ENCODE measurements at places on chromosomes 5 and 9.
A peak's percentile ranks its signal among the peaks of the same experiment; 100 is the strongest.

DNA sequence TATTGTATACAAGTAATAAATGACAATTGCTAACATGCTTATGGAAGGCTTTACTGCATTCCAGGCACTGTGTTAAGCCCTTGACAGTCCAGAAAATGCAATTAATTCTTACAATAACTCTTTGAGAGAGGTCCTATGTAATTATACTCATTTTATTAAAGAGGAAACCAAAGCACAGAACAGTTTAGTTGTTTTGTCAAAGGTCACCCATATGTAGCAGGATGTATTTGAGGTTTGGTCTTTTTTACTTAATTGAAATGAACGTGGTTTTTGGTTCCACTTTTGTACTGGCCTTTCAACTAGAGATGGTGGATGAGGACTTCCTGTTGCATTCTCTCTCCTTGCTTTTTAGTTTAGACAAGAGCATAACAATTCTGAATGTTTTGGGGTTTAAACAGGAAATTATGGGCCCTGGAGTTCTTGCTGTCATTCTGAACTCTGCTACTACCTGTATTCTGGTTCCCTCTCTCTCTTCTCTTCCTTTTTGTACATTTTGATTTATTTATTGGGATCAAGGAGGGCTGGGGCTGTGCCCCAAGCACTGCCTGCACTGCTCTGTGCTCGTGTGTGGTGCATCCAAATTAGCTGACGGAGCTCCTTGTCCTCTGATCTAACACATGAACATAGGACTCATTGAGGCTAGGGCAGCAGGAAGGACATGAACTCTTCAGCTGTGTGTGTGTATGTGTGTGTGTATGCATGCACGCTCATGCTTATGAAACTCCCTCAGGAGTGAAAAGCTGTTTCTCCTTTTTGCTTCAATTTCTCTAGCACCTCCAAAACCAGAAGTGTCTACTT, 47.4 kb downstream of the SLC28A3 start:
- DNase-seq, result no peak

DNA sequence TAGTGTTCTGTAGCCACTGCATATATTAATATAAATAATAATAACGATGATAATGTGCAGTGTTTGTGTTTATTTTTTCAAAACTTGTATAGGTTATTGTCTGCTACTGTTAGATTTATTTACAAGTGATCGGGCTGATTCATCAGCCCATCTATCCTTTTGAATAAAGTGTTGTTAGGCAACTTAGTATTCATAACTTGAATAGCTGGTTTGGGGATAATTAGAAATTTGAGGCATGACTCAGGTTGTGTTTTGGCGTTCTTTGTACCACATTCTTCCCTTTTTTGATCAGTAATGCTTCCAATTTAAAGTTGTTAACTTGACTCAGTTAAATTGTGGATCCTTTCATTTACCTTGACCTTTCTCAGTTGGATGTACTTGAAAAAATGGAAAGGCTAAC, 69.7 kb downstream of the FOCAD start:
- DNase-seq, result peak; percentile 10

DNA sequence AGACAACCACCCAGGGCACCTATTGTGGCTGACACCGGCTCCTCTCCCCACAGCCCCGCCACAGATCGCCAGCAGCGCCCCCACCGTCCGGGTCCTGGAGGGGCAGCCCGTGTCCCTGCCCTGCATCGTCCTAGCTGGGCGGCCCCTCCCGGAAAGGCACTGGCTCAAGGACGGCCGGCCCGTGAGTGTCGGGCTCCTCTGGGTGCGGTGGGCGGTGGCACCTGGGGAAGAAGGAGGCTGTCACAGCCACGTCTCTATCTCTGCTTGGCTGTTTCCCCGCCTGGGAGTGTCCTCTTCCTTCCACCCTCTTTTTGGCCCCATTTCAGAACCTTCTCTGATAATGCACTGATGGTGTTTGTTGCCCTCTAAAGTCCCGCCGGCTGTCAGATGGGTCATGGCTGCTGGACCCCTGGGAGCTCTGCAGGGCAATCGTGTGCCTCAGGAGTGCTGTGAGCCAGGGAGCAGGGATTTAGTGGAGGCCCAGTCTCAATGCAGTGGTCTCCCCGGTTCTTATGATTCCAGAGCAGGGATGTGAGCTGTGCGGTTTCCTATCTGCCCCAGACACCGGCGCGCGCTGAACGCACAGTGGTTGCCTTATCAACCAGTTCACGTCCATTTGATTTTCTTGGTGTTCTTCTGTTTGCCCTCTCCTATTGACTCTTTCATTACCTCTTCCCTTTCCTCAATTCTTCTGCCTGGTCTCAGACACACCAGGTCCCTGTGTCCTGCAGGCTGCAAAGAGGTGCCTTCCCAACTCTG, 55.3 kb downstream of the HMCN2 start:
- DNase-seq, result no peak

DNA sequence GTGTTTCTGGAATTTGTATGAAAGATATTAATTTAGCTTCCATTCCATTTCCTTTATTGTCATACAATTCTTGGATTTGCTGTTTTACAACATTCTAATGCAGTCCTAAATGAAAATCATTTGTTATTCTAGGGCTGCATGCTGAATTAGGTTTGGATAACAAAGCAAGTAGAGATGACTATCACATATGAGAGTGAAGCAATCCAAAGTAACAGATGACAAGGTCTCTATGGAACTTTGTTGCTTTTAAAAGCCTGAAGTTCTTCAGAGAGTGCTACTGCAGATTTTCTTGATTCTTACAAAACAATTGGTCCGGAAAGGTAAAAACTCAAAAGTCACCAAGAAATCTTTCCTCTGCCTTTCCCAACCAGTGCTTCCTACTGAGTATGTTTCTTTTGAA, 56.9 kb upstream of the VCAN start:
- peak; percentile 18 for DNase-seq

GRCh38 chr9:90032296-90033027, 427.6 kb downstream of the GADD45G start:
- no peak for DNase-seq

DNA sequence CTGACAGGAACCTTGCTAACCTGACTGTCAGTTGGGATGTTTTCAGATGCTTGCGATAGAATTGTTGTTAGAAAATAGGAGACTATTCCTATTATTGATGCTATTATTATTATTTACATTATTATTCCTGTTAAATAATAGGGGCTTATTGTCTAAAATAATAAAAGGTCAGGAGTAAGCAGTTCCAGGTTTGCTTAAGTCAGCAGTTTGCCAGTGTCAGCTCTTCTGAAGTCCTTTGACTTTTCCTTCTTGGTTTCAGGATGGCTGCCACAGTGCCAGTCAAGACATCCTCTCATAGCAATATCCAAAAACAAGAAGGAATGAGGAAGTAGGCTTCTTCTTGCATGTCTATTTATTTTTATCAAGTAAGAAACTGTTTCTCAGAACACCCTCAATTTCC, 141.7 kb upstream of the MARCHF11 start:
- no peak for DNase-seq

- DNase-seq, result peak; percentile 66
Observed at GRCh38 chr5:5141625-5142525, 1.7 kb downstream of the ADAMTS16 start.

DNA sequence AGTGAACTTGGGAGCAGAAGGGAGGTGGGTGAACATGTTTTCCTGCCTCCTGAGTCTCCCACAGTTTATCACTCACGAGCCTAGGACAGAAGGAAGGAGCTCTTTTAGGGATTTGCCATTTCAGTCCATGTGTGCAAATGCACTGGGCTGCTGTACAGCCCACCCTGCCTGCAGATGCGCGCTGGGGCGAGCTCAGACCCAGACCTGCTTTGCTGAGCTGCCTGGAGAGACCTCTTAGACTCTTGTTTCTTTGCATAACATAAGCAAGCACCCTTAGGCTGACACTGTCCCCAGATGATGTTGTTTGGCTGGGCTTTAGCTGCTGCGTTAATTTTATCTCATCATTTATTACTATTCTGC, 199.0 kb downstream of the CACNA1B start:
- no peak for DNase-seq

DNA sequence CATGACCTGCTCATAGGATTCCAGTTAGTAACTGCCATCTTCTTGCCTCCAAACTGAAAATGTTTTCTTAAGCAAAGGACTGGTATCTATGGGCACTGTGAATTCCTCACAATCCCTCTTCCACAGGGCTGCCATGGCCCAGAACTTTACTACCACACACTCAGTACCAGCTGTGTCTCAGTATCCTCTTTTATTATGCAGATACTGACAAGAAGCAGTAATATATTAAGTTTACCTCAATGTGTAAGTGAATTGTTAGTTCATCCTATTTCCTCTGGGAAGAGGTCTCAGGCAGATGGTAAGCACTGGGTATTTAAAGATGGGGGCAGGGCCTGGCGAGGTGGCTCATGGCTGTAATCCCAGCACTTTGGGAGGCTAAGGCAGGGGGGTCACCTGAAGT, 320.8 kb upstream of the RFX3 start:
- DNase-seq, result no peak

- no peak for DNase-seq
Observed at GRCh38 chr5:133665571-133665970, 53.2 kb upstream of the FSTL4 start.

DNA sequence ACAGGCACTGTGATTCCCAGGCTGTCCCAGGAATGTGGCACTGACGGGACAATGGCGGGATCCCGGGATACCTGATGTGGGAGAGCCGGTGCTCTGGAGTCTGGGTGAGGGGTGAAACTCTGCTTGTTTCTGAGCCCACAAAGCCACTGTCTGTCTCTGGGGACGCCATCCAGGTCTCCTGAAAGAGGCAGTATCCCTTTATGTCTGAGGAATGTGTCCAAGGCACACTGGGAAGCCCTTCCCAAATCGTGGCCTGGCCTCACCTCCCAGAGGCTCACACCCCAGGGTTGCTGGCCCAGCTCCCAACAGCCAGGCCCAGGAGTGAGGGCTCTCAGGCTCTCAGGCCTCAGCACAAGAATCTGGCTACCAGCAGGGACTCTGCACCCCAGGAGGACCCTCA, 27.1 kb downstream of the ORM2 start:
- DNase-seq, result no peak

DNA sequence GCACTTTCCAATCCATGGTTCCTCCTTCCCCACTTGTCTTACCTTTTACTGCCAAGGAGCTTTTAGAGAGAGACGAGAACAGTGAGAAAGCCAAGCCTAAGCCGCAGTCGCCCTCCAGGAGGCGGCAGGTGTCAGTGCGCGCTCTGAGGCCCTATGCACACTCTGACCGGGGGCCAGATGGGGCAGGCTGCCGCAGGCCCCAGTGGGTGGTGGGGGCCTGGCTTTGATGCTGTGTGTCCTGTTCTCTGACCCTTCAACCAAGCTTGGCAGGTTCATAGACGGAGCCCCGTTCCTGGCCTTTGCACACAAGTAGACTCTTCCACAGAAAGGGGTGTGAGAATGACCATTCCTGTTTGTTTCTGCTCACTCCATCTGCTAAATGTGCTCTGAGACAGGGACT, 77.3 kb downstream of the WNK2 start:
- DNase-seq, result no peak

DNA sequence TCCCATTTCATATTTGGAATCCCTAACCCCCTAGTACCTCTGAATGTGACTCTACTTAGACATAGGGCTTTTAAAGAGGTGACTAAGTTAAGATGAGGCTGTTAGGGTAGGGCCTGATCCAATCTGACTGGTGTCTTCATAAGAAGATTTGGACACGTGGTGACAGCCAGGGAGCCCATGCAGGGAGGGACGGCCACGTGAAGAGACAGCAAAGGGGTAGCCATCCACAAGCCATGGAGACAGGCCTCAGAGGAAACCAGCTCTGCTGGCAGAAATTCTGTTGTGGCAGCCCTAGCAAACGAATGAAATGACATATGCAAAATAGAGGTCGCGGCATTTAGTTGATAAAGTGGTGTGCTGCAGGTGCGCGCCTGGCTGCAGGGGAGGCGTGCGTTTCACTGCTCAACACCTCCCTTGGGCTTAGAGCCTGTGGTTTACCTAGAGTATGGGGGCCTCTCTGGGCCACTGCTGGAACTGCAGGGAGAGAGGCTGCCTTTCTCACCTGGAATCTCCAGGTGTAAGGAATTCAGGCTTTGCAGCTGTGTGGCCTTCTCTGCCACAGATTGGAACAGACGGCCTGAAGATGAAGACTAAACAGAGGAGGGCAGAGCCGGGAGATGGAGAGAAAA, 7.1 kb upstream of the AFAP1L1 start:
- no peak for DNase-seq

DNA sequence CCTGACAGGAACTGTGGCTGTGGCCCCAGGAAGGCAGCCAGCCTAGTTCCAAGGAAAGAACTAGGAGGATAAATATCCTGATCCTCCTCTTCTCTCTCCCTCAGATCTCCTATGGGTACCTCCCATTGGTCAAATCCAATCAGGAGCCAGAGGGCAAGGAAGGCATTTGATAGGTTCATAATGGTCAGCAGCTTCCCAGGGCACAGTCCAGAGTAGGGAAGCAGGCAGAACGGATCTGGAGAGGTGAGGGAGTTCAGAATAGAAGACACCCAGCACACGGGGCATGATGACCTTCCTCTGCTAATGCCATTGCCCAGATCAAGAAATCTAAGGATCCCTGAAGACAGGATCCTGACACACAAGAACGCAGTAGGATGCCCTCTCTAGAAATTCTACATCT, 8.6 kb downstream of the ABLIM3 start:
- DNase-seq, result no peak

DNA sequence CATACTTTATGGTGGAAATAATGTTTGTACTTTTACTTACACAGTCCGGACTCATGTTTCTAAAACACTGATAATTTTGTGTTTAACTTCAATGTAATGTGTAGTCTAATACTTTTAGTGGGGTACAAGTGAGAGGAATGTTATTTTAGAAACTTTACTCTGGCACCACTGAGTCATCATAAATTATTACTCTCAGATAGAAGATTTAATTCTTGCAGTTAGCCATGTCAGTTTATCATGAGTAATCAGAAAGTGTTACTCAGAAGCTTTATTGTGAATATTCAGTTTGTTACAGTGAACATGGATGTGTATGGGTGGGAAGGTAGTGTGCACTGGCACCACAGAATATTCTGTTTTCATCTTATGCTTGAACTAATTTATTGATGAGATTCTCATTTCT, 20.0 kb downstream of the OGN start:
- peak; percentile 68 for DNase-seq

- no peak for DNase-seq
Observed at GRCh38 chr5:109697339-109697738, 7.6 kb downstream of the MAN2A1 start.

DNA sequence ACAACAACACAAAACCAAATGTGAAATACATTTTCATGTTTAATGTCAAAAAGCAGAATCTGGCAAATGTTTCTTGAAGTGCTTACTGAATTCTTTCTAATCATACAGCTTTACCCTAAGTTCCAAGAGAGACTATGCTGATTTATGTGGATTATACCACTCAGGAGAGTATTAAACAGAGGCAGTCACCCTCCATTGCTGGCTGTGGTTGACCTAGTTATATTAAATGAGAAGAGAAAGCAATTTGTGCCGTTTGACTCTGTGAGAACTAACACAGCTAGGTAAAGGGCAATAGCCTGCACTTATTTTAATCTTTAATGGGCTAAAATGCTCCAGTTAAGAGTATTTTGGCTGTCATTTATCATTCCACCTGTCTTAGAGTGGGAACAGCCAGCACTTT, 62.6 kb downstream of the ELL2 start:
- DNase-seq, result no peak
